ENCODE measurements at places on chromosomes 5 and 9.
A peak's percentile ranks its signal among the peaks of the same experiment; 100 is the strongest.

- DNase-seq, result no peak
Measured at GRCh38 chr9:72149231-72149975, at the start of gene GDA. Gene GDA, plus strand, starts transcription at chr9:72149440. Its CDS starts 120 bp downstream, at chr9:72149560.

GRCh38 chr9:109969011-109969410 lies 189.0 kb downstream of the PALM2AKAP2 start:
- no peak for DNase-seq

- DNase-seq, result no peak
Measured at GRCh38 chr5:40578501-40579451, 100.9 kb upstream of the PTGER4 start.

DNA sequence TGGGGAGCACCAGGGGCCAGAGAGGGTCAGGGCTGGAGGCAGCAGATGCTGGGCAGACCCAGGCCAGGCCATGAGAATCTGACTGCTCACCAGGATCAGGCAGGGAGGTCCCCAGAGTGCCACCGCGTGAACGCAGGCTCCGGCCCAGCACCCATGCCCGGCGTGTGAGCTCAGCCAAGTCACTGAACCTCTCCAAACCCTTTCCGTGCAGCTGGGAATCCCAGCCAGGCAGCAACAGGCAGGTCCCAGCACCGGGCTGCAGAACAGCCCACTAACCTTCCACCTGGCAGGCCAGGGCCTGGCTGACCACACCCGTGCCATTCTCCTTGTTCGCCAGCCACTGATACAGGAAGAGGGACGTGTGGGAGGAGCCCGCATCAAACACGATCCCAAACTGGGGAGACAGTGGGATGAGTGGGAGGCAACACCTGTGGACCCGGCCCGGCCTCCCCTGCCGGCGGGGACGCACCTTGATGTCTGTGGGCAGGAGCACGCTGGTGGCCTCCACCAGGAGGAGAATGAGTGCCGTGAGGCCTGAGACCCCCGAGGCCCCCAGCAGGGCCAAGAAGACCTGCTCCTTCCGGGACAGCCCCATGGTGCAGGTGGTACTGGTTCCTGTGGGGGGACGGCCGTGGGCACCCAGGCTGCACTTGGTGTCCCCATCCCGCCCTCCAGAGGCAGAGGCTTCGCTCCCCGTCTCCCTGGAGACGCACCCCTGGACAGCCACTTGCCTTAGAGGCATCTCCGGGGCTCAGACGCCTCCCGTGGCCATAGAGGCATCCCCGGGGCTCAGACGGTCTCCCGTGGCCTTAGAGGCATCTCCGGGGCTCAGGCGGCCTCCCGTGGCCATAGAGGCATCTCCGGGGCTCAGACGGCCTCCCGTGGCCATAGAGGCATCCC lies 3.2 kb downstream of the ENTPD8 start:
- no peak for DNase-seq

- DNase-seq, result no peak
Measured at GRCh38 chr5:129617206-129617605, 130.7 kb upstream of the MINAR2 start.

DNA sequence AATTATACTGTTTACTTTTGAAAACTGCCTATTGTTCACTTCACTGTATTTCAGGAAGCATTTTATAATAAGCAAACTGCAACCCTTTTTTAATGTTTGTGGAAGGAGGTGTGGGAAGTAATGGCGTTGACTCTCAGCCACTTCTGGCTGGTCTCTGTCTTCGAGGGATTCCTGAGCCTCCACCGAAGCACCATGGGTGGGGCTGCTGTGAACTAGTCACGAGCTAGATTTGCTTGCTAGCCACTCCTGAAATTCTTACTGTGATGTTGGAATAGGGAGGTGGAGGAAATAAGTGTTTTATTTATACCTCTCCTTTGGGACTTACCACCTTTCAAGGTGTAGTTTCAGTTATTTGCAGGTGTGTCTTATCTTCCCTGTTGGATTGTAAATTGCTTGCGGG lies 26.8 kb downstream of the PIP5K1B start:
- DNase-seq, result no peak

DNA sequence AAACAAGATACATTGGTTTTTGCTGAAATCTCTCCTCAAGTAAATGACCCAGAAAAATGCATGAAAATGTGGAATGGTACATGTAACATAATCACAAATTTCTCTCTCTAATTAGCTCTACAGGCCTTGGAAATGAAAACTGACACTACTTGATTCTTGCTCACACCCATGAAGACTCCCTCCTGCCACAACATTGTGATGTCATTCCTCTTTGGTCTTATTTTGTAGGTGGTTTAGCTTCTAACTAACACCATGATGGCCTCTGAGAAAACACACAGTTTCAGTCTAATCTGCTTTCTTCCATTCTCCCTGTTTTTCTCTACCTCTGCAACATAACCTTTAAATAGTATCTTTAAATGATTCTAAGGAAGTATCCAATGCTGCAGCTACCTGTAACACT lies 78.6 kb upstream of the FAM174A start:
- no peak for DNase-seq

DNA sequence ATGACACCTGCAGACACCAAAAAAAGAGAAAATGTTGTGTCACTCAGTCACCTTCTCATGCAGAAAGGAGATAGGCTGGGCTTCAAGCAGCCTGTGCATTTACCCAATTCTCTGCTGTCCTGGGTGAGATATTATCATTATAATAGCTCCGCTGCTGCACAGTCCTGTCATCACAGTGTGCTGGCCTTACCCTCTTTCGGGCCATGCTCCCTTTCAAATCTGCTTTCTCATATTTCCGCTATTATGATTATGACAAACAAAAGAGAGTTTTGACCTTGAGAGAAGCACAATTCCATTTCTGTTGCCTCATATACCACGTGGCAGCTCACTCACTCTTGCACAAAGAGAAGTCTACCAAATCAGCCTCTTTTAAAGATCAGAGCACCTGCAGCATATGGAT lies 1350.1 kb upstream of the ACO1 start:
- no peak for DNase-seq

- DNase-seq, result no peak
Measured at GRCh38 chr5:21071421-21071820, 1083.4 kb upstream of the CDH18 start.

GRCh38 chr9:13847270-13847669 lies 466.7 kb downstream of the NFIB start:
- DNase-seq, result no peak

- DNase-seq, result no peak
Measured at GRCh38 chr9:14863402-14863801, 46.8 kb downstream of the FREM1 start.

GRCh38 chr5:178383301-178383918 lies 150.8 kb upstream of the PHYKPL start:
- DNase-seq, result no peak

DNA sequence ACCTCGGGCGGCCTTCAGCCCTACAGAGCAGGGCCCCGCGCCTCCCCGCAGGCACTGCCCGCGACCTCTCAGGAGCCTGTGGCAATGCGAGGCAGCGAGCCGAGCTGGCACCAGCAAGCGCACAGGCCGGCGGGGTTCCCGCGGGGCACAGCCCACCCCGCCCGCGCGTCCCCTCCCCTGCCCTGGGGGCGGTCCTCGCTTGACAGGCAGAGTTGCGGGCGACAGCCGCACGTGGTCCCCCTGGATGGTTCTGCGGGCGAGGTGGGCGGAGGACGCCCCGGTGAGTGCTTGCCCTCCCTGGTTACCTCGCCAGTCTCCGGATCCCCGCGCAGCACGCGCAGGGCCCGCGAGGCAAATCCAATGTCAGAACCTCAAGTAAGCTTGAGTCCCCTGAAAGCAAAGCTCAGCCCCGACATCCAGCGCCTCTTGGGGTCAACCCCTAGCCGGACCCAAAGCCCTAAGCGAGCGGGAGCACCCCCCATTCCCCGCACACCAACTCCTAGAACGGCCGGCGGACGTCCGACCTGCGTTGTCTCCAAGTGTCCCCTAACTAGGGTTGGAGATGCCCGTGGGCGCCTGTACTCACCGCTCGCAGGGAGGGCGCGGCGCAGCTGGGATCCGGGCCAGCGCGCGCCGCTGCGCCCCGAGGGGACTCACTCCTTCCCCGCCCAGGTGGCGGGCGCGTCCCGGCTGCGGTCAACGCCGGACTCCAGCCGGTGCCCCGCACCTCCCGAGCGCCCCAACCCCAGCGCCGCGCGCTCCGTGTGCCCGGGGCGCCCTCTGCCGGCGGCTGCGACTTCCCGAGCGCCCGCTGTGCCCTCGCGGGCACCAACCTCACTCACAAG lies at the start of gene DRD1:
TSS of gene DRD1 (minus strand) at position 123 of the 845 bp plus-strand sequence. CDS start 1,083 bp downstream, outside the sequence.
- DNase-seq, result no peak

- no peak for DNase-seq
Measured at GRCh38 chr9:89606049-89606623, 1.3 kb downstream of the GADD45G start.

GRCh38 chr9:27447031-27447683 lies 76.9 kb upstream of the IFNK start:
- DNase-seq, result no peak

GRCh38 chr5:111407562-111407961 lies 104.8 kb downstream of the STARD4 start:
- no peak for DNase-seq

DNA sequence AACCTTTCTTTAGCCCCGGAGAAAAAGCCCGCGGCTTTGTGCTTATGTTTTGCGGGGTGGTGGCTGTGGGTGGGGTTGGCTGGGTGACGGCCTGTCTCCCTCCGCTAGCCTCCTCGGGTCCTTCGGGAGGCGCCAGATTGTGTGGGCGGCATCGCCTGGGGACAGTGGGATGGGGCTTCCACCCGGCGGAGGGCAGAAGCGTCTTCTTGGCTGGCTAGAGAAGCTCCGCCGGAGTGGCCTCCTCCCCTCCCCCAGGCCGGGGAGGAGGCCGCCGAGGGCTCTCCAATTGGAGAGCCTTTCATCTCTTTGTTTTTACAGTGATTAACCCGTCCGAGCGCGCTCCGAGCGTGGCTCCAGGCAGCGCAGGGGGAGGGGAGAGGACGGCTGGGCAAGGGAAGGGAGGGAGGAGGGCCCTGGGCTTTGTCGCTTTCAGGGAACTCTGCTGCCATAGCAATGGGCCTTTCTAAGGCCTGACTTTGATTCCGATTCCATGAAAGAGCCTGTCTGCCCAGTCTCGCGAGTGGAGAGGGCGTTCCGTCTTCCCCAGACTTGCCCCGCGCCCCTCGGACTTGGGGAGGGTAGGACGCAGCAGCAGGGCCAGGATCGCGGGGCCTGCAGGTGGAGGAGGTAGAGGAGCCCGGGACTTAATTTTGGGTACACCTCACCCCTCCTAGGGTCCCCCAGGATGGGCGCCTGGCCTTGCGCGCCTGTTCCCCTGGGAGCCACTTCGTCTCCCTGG lies 36.7 kb upstream of the TIFAB start:
- DNase-seq, result peak; percentile 40

- no peak for DNase-seq
Measured at GRCh38 chr9:133684121-133684935, 48.2 kb downstream of the DBH start.

GRCh38 chr5:133878236-133878555 lies 90.2 kb downstream of the C5orf15 start:
- DNase-seq, result no peak

GRCh38 chr5:173926359-173926758 lies 38.2 kb downstream of the CPEB4 start:
- DNase-seq, result no peak

GRCh38 chr5:58922461-58923171 lies 339.7 kb downstream of the RAB3C start:
- DNase-seq, result no peak

GRCh38 chr5:108747774-108748400 lies at the start of gene FER:
Gene FER, plus strand, starts transcription at chr5:108747897. Its CDS starts 50,286 bp downstream, at chr5:108798183.
- no peak for DNase-seq

GRCh38 chr9:12554636-12555035 lies 138.5 kb upstream of the TYRP1 start:
- DNase-seq, result no peak

DNA sequence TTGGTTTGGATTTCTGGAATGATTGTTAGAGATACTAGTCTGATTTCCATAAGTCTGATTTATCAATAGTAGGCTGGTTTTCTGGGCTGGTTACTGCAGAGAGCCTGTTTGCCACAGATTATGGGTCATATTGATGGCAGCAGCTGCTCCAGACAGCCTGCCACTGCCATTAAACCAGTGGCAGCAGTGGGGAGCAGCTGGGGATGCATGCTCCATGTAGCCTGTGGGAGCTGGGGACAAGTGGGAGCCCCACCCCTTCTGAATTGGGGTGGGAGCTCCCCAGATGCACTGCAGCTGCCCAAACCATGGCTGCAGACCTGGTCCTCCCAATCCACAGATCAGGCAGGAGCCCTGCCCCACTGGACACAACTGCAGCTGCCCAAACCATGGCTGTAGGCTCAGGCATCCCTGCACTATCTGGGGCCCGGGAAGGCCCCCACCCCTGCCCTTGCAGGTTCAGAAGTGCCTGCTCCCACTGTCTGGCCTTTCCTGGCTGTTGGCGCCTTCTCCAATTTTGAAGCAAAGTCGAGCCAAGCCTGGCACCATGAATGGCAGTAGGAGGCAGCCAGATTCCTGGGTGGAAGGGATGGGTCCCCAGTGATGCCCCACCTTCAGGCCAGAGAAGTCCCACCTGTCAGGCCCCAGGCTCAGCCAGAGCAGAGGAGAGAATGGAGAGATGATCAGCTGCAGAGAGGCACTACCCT lies 402.9 kb upstream of the TYRP1 start:
- DNase-seq, result no peak

DNA sequence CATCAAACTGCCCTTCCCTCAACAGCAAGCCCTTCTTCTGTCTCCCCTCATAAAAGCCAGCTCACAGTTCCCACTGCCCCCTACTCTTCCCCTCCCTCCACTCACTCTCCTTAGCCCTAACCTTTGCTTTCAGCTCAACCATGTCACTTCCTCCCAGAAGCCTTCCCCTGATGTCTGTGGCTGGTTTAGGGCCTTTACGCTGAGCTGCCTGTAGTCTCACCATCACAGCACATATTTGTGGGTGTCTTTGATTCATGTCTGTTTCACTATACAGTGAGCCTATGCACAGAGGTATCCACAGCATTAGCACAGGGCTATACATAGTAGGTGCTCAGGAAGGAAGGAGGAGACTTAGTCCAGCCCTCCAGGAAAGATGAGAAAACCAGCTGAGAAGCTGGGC lies 34.7 kb downstream of the C9orf50 start:
- no peak for DNase-seq

DNA sequence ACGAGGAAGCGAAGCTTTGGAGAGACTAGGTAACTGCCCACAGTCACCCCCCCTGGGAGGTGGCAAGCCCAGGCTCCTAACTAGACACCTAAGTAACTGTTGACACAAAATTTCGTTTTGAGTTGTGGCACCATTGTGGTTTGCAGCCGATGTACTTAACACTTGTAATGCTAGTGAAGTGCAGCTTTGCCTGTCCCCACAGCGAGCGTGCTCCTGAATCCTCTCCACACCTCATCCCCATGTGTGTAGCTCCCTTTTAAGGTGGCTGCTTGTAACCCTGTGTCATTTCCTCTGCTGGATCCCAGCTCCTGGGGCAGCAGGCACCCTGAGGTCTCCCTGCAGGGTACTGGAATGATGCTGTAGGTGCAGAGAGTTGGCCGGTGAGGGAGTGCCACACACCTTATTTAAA lies 114.9 kb downstream of the TRIO start:
- no peak for DNase-seq

DNA sequence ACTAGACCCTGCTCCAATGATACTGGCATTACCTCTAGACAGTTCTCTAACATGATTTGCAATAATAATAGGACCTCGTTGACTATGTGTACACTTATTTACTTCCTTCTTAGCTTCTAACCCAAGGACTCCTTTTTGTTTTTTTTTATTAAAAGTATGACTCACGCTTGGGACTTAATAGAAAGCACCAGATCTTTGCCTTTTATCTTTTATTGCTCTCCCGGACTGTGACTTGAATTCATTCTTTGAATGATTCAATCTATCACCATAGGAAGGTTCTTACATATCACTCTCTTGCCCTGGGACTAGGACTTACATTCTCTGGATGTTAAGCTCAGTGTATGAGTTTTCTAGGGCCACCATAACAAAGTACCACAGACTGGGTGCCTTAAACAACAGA lies 9.0 kb downstream of the C9 start:
- no peak for DNase-seq
